NCI-H1092 treated with DMSO at 0.1 percent for 48 hours (cell line): ENCODE measurements at places on chromosomes 12 and 14.

GRCh38 chr14:90273532-90273931, 17.2 kb downstream of the PSMC1 start:
- no peak for DNase-seq

DNA sequence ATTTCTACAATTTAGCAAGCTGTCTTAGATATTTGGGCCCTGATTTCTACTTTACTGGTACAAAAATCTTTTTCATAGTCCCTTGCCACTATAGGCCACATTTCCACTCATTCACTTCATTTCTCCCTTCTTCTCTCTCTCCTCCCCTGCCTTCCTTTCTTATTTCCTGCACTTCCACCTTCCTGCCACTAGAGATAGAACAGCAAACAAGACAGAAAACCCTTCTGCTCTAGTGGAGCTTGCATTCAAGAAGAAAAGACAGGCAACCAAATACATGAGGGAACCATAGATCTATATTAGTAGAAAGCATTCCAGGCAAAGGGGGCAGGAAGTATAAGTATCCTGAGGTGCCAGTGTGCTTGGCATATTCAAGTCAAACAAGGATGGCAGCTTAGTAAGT, 623.5 kb downstream of the FLRT2 start:
- DNase-seq, result no peak

DNA sequence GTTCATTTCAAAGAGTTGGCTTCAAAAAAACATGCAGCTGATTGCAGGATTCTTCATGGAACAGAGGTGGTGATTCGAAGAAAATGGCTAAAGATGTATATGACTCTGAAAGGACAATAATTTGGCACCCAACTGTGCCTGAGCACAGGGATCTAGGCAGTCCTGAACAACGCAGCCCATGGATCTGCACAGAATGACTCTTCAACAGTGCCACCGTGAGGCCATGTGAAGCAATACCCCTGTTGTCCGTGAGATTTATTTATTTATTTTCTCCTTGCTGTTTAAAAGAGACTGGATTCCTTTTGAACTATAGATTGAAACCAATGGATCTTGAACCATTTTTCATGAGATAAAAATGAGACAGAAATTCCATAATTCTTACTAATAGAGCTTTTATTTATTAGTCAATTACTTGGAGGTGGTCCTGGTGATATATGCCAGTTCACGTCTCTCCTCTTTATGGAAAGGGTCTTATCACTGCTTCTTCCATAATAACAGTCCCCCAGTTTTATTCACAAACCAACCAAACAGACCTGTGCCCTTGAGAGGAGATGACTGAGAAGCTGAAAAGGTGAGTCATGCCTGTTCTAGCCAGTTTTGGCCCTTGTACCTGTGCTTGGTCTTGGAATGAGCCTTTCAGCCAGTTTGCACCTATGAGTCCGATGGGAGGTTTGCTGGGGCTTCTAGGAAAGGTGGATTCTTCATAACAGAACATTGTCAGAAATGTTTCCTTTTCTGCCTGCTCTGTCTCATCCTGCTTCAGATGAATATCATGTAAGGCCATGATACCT, 1598.3 kb downstream of the AACS start:
- peak; percentile 41 for DNase-seq

GRCh38 chr12:120453977-120454376, 7.7 kb downstream of the GATC start:
- no peak for DNase-seq

GRCh38 chr12:30784508-30784907, 29.8 kb upstream of the CAPRIN2 start:
- no peak for DNase-seq

DNA sequence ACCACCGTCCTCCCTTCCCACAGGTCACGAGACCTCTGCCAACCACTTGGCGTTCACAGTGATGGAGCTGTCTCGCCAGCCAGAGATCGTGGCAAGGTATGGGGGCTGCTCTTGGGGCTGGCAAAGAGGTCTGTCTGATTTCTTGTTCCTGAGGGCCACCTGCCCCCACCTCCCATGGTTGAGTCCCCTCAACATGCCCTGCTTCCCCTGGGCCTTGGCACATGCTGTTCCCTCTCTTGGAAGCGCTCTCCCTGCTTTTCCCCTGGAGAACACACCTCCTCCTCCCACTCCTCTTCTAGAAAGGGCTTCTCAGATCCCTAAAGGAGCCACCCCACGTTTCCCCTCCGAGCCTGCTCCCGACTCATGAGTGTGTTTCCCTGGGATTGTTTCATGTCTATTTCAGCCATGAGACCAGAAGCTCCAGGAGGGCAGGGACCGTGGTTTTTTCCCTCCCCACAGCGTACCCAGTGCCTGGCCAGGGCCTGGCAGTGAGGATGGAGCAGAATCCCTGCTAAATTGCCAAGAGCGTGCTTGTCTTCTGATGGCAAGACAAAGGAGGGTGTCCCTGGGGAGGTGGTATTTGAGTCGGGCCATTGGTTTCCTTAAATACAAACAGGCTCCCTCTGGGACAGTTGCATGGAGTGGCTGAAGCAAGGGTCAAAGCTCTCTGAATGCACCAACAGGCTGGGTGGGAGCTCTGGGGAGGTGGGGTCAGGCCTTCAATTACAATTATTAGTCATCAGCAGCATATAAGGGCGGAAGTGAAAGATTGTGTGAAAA, 34.1 kb downstream of the CYP46A1 start:
- DNase-seq, result peak; percentile 41

- DNase-seq, result no peak
These were observed 11.0 kb downstream of the KLHDC1 start for GRCh38 chr14:49703965-49704364.

DNA sequence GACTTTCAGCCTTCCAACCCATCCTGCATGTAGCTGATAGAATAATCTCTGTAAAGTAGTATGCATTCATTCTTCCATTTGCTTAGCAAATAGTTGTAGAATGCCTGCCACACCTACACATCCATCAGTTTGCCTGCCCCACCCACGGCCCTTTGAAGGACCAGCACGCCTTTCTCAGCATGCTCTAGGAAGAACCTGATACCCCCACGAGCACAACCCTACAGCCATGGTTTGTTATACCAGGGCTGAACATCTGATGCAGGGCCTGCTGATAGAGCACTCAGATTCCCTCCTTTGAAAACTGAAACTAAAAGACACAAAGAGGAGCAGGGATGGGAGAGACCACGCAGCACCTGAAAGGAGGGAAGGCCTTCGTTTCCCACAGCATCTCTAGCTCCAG, 205.1 kb downstream of the ANO2 start:
- no peak for DNase-seq

DNA sequence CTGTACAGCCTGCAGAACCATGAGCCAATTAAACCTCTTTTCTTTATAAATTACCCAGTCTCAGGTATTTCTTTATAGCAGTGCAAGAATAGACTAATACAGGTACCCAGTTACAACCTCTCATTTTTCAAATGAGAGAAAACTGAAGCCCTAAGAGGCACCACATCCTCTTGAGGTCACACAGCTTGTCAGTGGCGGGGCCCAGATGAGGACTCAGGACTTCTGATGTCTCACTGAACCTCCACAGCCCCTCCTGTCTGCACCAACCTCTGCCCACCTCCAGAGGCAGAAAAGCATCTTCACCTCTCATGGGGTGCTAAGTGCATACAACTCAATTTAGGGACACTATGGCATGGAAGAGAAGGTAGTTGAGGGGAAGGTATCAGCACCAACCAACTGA, 120.7 kb downstream of the CRACR2A start:
- DNase-seq, result no peak

- DNase-seq, result peak; percentile 50
These were observed 39.8 kb downstream of the GALNT9 start for GRCh38 chr12:132289356-132290202.

GRCh38 chr14:20400965-20401593, 12.2 kb downstream of the TEP1 start:
- no peak for DNase-seq

- no peak for DNase-seq
These were observed 199.3 kb upstream of the SLC16A7 start for GRCh38 chr12:59396519-59396918.

GRCh38 chr12:65324551-65324950, 46.1 kb downstream of the MSRB3 start:
- no peak for DNase-seq

DNA sequence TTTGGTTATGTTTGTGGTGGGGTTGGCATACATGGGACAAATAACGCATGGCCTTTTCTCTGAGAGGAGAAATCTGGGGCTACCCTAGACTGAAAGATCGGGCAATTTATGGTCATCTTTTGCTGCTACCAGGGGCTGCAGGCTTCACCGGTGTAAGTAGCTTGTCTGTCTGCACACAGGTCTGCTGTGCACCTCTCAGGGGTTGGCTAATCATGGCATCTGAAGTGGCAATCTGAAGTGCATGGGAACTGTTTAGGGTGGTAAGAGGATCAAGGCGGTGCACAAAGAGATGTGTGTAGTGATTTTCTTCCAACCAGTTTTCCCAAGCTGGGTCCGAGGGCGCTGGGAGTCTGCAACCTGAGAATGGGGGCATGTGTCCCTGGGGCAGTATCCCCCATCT, 141.3 kb downstream of the EMP1 start:
- no peak for DNase-seq

DNA sequence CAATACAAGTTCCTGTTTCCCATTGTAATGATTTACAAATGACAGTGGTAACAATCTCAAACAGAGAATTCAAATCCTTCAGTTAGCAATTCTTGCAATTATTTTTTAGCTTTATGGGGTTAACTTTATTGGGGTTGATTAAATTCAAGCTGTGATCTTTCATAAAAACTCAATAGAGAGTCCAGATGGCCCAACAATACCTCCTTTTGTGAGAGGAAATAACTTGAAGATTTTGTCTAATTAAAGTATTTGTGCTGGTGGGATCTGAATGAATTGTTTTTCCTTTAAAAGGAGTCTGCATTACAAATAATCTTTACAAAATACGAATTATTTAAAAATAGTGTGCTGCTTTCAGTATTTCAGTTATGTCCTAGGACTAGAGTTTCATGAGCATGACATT, 4.4 kb upstream of the ARHGAP5 start:
- no peak for DNase-seq

GRCh38 chr14:23638414-23639047, 2.4 kb downstream of the DHRS2 start:
- DNase-seq, result no peak

GRCh38 chr12:38788106-38788505, 117.3 kb downstream of the CPNE8 start:
- DNase-seq, result no peak

DNA sequence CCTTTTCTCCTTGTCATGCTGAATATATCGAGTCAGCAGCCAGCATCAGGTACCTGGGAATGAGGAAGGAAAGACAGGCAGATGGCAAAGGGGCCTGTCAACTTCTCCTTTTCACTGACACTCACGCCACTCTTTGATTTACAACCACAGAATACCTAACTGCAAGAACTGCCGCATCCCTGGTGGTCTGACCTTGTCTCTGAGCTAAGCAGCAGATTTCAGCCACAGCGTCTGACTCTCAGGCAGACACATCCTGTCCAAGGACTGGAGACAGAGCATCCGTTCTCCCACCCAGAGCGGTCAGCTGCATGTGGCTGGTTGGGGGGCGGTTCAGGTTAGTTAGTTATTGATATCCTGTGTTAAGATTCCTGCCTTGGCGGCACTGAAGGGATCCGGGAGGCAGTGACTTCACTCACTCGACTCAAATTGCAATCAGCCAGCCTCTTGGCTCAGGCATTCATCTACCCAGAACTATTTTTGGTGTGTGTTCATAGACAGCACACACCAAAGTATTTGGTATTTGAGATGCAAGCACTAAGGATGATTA, 11.2 kb upstream of the MAP1LC3B2 start:
- DNase-seq, result no peak

- DNase-seq, result no peak
These were observed 202.2 kb upstream of the PRKD1 start for GRCh38 chr14:30129807-30130206.

DNA sequence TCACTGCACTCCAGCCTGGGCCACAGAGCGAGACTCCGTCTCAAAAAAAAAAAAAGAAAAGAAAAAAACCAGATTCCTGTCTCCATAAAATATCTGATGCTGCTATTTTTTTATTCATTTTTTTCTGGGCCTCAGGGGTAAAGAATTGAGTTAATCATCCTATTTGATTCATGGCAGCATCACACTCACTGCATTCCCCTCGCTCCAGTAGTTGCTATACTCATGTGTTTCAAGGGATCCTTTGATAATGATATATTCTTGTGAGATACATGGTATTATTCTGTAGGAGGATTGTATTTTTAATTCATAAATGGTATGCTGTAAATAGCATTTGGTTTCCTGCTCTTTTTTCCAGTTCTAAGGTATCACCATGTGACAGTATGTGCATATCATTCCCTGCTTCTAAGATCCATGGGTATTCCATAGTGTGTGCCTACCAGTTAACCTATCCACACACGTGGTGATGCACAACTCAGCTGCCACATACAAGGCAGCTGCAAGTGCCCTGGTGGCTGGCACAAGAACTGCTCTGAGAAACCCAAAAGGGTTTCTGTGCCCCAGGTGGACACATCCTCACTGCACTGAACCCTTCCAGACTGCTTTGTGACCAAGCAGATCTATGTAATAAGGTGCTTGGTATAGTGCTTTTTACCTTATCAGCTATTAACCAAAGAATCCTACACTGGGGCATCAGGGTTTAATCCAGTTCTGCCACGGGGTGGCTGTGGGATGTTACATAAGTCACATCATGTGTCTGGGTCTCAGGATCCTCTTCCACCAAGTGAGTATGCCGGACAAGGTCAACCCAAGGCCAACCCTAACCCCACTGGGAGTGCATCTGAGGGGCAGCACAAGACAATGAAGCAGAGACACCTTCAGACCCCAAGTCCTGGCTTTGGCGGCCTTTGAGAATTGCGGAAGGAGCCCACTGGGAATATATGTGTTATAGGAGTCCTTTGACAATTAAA, 74.6 kb downstream of the ZFP36L1 start:
- no peak for DNase-seq

DNA sequence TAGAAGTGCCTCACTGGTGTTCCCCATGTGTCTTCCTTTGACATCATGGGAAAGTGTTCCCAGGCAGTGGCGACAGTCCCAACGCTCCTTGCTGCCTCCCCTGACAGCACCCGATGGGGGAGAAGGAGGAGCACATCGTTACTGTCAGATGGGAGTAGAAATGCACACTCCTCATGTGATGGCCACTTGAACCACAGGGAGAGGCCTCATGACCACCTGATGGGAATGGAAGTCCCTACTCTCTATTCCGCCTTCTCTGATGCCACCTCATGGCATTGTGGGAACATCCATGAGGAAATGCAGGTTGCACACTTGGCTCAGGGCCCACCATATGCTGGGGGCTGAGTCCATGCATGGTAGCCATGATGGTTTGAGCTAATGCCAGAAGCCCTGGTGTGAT, 14.3 kb upstream of the CORO1C start:
- no peak for DNase-seq

DNA sequence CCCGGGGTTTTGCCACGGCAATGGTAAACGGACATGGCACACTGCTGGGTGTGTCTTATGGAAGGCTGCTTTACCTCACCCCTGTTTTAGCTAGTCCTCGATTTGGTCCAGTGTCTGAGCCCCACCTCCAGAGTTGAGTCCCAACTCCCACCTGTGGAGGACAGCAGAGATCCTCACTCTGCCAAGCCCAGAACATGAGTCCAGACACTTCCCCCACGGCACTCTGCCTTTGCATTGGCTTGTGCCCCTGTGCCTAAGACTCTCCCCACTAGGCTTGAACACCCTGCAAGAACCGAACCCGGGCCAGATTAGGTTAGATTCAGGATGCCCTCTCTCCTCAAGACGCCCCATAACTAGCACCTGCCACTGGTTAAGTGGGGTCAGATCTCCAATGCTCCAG, 59.8 kb upstream of the C14orf180 start:
- no peak for DNase-seq
